Right cardiac atrium (tissue), 5 donors: ENCODE measurements at places on chromosomes 1 and 21.

GRCh38 chr1:232307296-232308017, 322.5 kb downstream of the SIPA1L2 start:
- no peak for DNase-seq

DNA sequence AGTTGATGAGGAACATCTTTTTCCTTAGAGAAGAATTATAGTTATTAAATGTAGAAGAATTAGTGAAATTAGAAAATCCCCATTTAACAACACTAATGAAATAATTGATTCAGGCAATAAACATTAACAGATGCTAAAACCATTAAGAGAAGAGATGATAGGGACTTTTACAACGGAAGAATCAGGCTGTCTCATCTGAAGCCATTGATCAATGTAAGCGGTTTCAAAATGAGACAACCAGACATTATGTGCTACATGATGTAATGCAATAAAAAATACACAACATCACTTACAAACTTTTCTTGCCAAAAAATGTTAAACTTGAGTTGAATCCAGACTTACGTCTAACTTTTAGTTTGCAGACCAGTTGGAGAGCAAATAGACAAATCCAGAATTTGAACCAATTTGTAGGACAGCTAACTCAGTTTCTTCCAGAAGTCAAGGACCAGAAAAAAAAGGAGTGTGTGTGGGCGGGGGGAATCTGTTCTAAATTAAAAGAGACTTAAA, 165.4 kb upstream of the DPT start:
- no peak for DNase-seq

- no peak for DNase-seq
These were observed 77.7 kb downstream of the CC2D1B start for GRCh38 chr1:52288286-52288685.

- no peak for DNase-seq
These were observed 117.2 kb downstream of the BRINP2 start for GRCh38 chr1:177287994-177288393.

DNA sequence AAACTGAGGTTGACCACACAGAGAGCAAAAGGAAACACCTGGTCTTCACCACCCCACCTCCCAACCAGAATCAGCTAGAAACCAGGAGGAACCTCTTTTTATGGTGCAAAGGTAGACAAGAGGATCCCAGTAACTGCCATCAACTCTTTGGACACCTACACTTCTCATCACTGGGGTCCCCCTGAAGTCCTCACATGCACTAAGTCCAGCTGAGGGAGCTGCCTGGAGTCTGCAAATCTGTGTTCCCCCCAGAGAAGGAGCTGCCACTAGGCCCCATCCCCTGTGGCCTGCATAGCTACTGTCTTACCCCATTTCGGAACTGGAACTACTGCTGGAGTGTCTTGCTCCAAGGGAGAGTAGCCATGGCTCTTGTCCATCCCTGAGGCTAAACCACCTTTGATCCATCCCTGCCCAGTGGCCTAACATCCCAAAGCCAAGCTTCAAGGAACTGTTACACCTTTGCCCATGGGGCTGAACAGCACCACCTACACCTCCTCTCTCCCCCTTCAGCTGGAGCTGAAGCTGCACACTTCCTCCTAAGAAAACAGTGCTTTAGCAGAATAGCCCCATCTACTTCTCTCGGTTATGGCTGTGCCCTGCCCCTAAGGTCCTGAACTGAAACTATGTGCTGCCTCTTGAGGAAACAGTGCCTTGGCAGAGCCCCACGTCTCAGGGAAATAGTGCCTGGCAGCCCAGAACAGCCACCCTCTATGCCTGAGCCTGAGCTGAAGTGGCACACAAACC, 85.4 kb upstream of the CD53 start:
- DNase-seq: no peak

DNA sequence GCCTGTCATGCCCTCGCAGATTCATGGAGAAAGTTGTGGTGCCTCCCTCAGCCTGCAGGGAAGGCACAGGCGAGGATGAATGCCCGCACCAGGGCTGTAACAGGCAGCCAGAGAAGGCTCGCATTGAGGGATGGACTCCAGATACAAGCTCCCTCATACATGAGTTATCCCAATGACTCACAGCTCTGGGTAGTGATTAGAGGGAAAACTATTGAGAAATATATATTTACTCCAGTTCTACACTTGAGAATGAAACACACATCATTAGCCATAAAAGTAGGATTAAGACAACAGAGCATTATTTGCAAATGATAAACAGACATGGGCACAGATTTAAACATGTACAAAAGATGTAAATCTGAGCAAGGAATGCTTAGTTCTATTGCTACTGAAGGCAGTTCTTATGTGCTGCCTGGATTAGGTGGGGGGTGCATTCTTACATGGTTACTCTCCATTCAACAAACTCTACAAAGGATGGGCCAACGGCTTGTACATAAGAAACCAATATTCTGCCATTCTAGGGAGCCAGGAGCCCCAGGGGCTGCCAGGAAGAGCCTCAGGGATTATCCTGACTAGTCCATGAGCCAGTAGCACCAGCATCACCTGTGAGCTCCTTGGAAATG, 97.9 kb downstream of the CSMD2 start:
- no peak for DNase-seq

GRCh38 chr1:220711056-220711809, 21.1 kb downstream of the C1orf115 start:
- no peak for DNase-seq

DNA sequence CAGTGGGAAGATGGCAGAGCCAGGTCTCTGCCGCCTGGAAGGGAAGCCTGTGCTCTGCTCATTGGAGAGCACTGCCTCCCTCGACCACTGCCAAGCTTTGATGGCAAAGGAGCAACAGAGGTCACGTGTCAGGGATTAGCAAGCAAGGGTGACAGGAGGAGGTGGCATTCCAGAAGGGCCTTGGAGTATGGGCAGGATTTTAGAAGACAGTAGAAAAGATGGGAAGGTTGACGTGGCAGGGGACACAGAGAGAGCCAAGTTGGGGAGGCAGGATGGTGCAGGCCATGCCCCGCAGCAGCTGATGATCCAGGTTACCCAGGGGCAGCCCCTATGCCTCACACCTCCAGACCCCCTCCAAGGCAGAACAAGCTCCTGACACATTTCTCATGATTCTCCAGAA, 21.9 kb upstream of the LBR start:
- DNase-seq: no peak

DNA sequence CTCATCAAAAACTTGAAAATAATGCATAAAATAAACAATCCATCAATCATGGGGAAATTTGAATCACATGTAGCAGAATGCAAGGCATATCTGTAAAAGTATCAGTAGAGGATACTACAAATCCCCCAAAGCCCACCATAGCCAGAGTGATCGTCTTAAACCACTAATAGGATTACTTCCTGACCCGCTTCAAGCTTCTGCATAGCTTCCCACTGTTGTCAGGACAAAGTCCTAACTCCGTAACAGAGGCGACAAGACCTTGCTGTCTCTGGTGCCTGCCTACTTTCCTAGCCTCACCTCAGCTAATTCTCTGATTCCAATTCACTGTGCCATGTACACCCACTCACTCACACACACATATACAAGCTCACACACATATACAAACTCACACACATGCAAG, 161.2 kb upstream of the NFIA start:
- no peak for DNase-seq

- no peak for DNase-seq
These were observed 1957.3 kb downstream of the NCAM2 start for GRCh38 chr21:22955559-22955958.
